ENCODE measurements at places on chromosomes 16 and 17. TPM values are rescaled to one million over a fixed set of nuclear protein-coding genes. Genes with fewer than 3 reads are reported as not detected.

Gene DPEP2NB
- total RNA-seq = not detected

Gene ITGAD
- total RNA-seq = not detected

Gene PRR15L
- total RNA-seq = not detected

Gene C16orf92
- not detected for total RNA-seq

Gene CLEC18A
- total RNA-seq = 0.11 TPM

Gene GPR142
- not detected for total RNA-seq

All from foreskin keratinocyte (primary cell).